Endodermal cell (in vitro differentiated cells): ENCODE measurements at places on chromosomes 13 and 19.

DNA sequence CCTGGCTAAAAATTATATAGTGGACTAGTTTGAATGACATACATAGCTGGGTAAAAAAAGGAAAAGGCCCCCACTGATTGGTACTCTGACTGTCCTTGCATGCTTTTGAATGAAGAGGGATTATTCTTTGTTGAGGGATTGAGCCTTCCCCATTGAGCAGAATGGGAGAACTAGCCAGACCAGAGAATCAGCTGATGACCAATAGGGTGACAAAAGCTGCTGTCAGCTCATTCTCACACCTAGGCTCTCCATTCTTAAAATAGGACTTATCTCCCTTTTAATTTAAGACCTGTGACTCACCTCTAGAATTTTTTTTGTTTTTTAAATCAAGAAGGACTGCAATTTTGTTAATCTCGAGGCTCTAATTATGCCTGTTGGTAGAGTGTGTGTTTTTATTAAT is 79.3 kb downstream of the CRYL1 start:
- DNase-seq: no peak

DNA sequence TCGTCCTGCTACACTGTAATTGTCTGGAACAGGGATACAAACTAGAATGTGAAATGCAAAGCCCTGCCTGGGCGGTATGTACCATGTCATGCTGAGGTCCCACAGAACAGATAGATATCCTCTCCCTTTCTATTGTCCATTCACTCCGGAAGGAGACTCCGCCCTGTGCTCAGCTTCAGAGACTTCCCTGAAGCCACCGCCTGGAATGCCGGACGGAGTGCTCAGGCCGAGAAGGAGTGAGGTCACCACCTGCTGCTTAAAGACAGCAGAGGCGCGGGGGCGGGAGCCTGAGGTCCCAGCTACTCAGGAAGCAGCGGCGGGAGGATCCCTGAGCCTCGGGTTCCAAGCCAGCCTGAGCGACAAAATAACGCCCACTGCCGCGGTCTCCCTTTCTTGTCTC is 890 bp upstream of the ZNF611 start:
- DNase-seq: peak; percentile 95

- DNase-seq: no peak
These were observed 76.1 kb downstream of the SIPA1L3 start for GRCh38 chr19:37983153-37983552.

DNA sequence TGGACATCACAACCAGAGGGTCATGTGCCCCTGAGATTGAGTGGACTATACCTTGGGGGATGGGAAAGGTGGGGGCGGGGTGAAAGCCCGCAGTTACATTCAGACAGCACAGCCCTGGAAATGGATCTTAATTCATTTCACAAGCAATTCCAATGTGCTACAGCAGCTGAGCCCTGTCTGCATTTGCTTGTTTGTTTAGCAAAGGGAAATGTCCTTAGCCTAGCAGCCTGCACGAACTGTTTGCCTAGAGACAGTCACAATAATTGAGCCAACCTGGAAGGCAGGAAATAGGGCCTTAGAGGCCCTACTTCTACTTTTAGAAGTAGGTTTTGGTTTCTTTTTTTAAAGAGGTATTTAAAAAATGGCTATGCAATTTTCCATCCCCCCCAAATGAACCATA is 177.3 kb upstream of the KL start:
- peak; percentile 36 for DNase-seq

DNA sequence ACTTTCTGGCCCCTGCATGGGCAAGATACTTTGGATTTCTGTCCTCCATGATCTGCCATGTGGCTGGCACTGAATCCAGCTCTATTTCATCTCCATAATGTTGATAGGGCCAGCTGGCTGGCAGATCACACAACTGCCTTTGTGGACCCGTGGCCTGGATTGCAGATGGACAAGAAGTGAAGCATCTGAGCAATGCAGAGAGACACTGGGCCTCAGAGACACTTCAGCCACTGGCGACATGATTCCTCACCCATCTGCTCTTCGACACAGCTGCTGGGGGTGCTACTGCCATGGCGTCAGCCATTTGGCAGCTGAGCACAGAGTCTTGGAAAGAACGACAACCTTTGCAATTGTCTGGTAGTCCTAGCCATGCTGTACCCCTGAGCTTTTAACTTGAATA is 79.5 kb upstream of the MYO16 start:
- DNase-seq: no peak

DNA sequence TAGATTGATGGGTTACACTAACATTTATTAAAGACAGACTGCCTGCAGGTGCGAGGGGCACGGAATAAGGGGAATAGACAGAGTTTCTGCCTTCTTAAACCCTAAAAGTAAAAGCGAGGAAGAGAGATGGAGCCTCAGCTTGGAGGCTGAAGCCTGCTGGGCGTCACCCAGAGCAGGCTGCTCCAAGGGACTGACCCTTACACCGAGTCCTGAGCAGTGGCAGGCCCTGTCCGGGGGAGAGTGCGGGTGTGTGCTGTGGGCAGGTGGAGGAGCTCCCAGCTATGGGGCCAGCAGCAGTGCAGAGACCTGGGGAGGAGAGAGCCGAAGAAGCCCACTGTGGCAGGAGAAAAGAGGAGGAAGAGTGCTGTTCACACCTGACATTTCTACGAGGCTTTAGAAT is 86.4 kb downstream of the SOX1 start:
- DNase-seq: no peak

- no peak for DNase-seq
These were observed 15.3 kb downstream of the ZBTB7A start for GRCh38 chr19:4051175-4052101.

GRCh38 chr13:38348861-38349389 is 726 bp upstream of the UFM1 start:
- no peak for DNase-seq

DNA sequence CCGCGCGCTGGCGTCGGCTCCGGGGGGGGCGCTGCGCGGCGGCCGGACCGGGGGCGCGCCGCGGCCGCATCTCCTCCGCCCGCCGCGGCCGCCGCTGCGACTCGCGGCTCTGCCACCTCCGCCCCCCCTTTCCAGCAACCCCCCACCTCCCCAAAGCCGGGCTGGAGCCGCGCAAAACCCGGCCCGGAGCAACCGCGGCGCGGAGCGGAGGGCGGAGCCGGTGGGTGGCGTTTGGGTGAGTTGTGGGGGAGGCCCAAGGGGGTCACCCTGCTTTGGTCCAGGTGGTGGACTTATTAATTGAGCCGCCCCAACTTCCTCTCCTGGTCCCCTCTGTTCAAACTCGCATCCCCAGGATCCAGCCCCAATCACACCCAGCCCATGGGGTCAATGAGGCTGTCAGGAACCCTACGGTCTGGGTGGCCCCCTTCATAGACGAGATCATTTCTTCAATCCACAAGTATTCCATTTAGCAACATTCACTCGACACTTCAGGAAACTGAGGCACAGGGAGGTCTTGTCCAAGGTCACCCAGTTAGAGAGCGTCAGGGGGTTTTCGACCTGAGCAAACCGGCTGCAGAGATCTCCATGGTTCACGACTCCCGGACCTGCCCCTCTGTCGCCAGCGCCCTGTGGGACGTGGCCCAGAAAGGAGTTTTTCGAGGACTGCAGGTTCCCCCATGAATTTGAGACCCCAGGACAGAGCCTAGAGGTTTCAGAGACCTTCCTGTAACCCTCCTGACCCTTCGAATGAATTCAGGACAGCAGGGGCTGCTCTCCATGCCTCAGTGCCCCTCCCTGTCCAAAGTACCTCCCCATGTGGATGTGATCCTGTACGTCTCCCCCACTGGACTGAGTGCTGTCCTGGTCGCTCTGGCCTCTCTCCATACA is 22.4 kb upstream of the SEMA6B start:
- DNase-seq: peak; percentile 88

GRCh38 chr13:23963947-23964346 is 66.6 kb upstream of the C1QTNF9B start:
- DNase-seq: no peak

GRCh38 chr13:52932649-52933048 is 84.2 kb upstream of the PCDH8 start:
- no peak for DNase-seq

DNA sequence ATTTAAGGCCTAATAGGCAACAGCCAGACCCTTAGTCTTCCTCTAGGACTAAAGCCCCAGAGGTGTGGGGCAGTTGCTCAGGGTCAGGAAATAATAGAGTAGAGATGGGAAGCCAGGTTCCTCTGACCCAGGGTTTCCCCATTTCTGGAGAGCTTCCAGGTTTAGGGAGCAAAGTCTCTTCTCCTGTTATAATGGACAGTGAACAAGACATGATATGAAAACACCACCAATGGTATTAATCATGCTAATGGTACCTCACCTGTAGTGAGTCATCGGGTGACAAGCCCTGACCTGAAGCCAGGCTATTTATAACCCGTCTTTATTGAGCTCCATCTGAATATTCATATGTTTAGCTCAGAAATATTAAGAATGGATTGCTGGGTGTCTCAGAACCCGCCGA is 24.6 kb downstream of the BICRA start:
- DNase-seq: no peak

DNA sequence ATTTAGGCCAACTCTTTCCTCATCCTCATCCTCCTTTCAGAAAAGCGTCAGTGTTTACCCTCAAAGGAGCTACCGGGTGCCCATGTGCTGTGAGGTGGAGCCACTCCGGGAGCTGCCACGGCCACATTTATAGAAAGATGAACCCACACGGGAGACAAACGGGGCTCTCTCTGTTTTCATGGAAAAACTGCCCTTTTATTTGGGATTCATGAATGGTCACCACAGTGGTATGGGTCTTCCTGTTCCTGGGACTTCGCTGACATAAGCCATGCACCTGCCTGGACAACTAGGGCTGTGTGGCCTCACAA is 224.2 kb downstream of the ZIC5 start:
- DNase-seq: no peak

GRCh38 chr19:17109962-17110598 is 34.5 kb downstream of the MYO9B start:
- no peak for DNase-seq

DNA sequence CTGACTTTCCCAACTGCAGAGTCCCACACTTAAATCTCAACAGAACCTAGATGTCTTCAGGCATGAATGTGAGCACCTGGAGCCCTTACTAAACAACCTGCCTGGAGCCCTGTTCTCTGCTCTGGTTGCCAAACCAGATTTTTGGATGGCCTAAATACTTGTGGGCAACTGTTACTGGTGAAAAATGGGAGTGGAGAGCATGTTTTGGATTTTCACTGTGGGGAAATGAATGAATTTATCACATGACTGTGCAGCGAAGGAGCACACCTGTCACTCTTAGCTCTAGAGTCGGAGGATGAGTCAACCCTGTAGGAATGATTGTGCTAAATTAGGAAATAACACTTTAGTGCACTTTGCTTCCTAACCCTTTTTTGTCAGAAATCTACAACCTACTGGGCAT is 30.3 kb downstream of the SHISA2 start:
- DNase-seq: no peak

GRCh38 chr13:89239361-89240127 is 1568.4 kb downstream of the SLITRK5 start:
- no peak for DNase-seq

DNA sequence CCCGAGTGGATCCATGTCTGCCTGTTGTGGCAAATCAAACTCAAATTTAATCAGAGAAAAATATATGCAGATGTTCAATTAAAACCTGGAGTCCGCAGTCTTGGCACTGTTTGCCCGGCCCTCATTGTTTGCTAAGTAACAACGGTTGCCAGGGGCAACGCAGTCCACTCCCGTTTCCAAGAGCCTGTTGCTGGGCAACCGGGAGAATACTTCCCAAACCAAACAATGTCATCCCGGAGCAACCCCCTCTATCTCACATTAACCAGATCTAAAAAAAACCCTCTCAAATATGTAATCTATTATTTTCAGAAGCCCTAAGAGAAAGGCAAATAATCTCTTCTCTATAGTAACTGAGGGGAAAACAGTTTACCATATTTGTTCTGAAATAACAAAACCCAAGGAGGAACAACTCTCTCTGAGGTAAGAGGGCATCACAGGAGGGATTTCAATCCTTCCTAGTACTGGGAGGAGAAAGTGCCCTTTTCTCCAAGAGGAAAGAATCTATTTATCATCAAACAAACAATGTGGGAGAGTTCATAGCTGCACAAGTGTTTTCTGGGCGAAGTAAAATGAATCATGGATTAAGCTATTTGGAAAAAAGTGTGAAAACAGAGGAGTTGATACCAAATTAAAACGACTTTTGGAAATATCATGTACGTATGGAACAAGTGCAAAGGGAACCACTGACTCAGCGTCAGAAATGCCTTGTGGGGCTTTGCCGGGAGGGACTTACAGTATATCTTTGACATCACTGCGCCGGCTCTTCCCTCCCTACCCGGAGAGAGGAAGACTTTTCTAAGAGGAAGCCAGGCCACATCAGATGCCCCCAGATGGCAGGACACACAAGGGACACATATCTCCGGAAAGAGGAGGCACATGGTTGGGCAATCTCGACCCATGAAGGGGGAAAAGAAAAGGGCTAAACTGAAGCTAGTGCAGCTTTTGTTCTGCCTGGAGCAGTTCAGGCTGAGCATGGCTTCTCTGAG is 43.3 kb downstream of the RFX2 start:
- peak; percentile 92 for DNase-seq

- DNase-seq: no peak
These were observed 2.3 kb upstream of the TMEM91 start for GRCh38 chr19:41373993-41374392.

GRCh38 chr13:27663947-27664346 is 42.3 kb downstream of the POLR1D start:
- peak; percentile 64 for DNase-seq

- DNase-seq: no peak
These were observed 796 bp upstream of the LSM14A start for GRCh38 chr19:34171539-34171876.

- no peak for DNase-seq
These were observed 7.1 kb upstream of the WTIP start for GRCh38 chr19:34474233-34474989.

DNA sequence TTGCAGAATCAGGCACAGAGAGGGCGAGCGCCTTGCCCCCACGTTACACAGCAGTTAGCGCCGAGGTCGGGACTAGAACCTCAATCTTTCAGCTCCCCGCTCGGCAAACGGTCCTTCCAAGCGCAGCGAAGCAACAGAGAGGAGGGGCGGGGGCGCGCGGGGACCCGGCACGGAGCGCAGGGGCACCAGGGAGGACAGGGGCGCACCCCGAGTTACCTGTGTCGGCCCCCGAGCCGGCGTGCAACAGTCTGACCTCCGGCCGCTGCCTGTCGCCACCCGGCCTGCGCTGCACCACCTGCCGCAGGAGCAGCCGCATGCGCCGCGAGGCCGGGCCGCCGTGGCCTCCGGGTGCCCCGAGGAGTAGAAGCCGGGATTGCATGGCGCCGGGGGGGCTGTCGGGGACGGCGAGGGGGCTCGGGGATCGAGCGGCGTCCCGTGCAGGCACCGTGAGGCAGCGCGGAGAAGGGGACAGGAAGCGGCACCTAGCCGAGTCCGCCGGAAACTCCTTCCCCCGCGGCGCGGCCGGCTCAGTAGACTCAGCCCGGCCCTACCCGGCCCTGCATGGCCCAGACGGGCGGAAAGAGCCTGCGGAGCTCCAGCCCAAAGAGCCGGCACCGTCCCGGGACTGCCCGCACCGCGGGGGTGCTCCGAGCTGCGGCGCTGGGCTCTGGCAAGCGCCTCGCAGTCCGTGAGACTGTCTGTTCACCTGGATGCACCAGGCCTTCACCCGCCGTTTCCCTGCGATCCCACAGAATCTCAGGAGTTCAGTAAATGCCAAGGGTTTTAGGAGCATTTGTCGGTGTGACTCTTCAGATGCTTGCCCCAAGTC is at the start of gene VWA8:
Gene VWA8 (minus strand): TSS at position 473 of the 829 bp plus-strand sequence. CDS start 94 bp downstream, at position 379.
- DNase-seq: peak; percentile 96

GRCh38 chr13:67934617-67935330 is 704.6 kb upstream of the PCDH9 start:
- DNase-seq: no peak

- no peak for DNase-seq
These were observed 40.7 kb downstream of the PSG11 start for GRCh38 chr19:42985588-42985987.

- DNase-seq: no peak
These were observed 55.6 kb downstream of the DOCK9 start for GRCh38 chr13:98922306-98922705.

GRCh38 chr19:35585848-35586247 is at the start of gene PMIS2:
PMIS2 (plus strand) TSS chr19:35586173; CDS start chr19:35586260, 87 bp downstream.
- DNase-seq: peak; percentile 78
